Activated T-helper 1 cell treated with anti-CD3 and anti-CD28 coated beads, Interleukin-12 subunit alpha, Interleukin-12 subunit beta, Interleukin-2, Interleukin-4 antibody, amounts not matched to agents 30 ng/mL and 10 ng/mL and 1 ng/mL, durations not matched to agents 14 hours and 24 hours and 36 hours (primary cell): ENCODE measurements at places on chromosomes 12 and 14. TPM values are rescaled to one million over a fixed set of nuclear protein-coding genes. Genes with fewer than 3 reads are reported as not detected.

HSPA2 gene
- 11.2 and 11.6 TPM in 2 replicates for total RNA-seq

KRT3 gene
- 0.08 TPM in 1 of 2 replicates, not detected in the other for total RNA-seq

PRR4 gene
- total RNA-seq = 1.9 and 3.6 TPM in 2 replicates

TNFAIP2 gene
- total RNA-seq = 2.3 and 2.4 TPM in 2 replicates

KIF21A gene
- total RNA-seq = 23.3 and 25.2 TPM in 2 replicates

IL26 gene
- 6.9 and 8.1 TPM in 2 replicates for total RNA-seq

RIPK3 gene
- total RNA-seq = 14.3 and 14.5 TPM in 2 replicates

JAG2 gene
- 6.5 and 7.4 TPM in 2 replicates for total RNA-seq

TIMM9 gene
- 66.5 and 67.4 TPM in 2 replicates for total RNA-seq

LRRK2 gene
- total RNA-seq = not detected in 2 replicates

DDN gene
- total RNA-seq = 0.78 and 1.1 TPM in 2 replicates

RPGRIP1 gene
- total RNA-seq = not detected in 2 replicates

PMCH gene
- total RNA-seq = 3.1 and 4.3 TPM in 2 replicates

SLC16A7 gene
- 38.7 and 40.0 TPM in 2 replicates for total RNA-seq

HCAR1 gene
- total RNA-seq = 7.6 and 8.6 TPM in 2 replicates

ACOT6 gene
- total RNA-seq = not detected in 2 replicates

CELA1 gene
- total RNA-seq = not detected in 2 replicates

COCH gene
- 1.2 and 1.3 TPM in 2 replicates for total RNA-seq

OR6C76 gene
- total RNA-seq = not detected in 2 replicates

IAPP gene
- not detected in 2 replicates for total RNA-seq

MIPOL1 gene
- total RNA-seq = not detected in 2 replicates

TMTC2 gene
- total RNA-seq = 2.6 and 3.0 TPM in 2 replicates
